CD4-positive, alpha-beta T cell treated with Interleukin-15 for 1 hour (primary cell): ENCODE measurements at places on chromosomes 6 and 20.

GRCh38 chr20:1952737-1953530 is 40.9 kb downstream of the PDYN start:
- no peak for DNase-seq

DNA sequence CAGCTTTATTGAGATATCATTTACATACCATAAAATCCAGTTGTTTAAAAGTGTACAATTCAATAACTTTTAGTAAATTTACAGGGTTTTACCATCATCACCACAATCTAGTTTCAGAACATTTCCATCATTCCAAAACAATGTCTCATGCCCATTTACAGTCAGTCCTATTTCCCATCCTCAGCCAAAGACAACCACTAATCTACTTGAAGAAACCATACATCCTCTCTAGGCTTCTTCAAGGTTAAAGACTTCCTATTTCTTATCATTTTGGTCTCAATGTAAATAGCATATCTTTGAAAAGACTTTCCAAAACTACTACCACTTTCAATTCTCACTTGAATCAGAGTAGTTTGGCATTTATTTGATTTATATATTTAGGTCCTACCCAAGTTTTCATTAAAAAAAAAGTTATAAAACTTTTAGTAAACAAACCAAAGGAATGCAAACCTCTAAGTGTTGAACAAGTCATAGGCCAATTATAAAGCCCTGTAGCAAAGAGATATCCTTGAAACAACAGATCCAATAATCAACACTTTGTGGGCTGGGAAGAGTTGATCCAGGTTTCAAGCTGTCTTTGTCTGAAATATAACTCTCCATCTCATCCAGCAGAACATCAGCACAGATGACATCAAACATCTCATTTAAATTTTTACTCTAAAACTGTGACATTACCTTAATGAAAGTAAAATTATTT is 211.3 kb upstream of the RUNX2 start:
- no peak for DNase-seq

DNA sequence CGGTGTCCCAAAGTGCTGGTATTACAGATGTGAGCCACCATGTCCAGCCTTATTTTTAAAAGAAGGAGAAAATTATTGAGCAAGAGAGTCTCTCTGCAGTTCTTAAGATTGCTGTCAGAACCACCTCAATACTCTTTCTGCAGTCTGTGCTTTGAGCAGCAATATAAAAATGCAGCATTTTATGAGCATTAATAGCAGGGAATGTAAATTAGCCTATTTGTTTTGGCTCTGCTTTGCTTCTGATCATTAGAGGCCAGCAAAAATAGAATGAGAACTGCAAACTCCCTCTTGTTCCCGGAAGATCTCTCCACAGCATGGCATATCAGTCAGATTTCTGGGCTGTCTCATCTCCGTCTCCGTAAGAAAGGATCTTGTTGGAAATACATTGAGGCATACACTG is 35.8 kb downstream of the C6orf15 start:
- no peak for DNase-seq

GRCh38 chr6:47235964-47236760 is 73.5 kb downstream of the TNFRSF21 start:
- DNase-seq: no peak

GRCh38 chr6:24147511-24148153 is 21.6 kb downstream of the NRSN1 start:
- no peak for DNase-seq

DNA sequence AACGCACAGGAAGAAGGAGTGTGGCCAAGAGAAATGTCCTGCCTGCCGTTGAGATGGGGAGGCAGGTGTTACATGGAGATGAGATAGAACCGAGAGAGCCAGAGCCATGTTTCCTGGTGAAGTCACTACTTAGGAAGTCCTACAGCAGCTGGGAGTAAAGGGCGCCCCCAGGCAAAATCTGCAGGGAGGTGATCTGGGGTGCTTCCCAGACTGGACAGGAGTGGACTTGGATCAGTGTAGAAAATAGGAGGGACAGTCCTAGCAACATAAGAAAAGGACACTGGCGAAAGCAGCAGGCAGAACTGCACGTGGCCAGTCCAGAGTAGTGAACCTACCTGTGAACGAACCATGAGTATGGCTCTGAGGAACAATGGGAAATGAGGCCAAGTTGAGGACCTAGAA is 85.3 kb downstream of the CD164 start:
- DNase-seq: no peak

GRCh38 chr6:35318196-35319171 is 20.9 kb downstream of the DEF6 start:
- DNase-seq: no peak
